ENCODE measurements at places on chromosomes 16 and 17.

GRCh38 chr17:48246612-48247011 is 139.0 kb downstream of the SNX11 start:
- DNase-seq: no peak

DNA sequence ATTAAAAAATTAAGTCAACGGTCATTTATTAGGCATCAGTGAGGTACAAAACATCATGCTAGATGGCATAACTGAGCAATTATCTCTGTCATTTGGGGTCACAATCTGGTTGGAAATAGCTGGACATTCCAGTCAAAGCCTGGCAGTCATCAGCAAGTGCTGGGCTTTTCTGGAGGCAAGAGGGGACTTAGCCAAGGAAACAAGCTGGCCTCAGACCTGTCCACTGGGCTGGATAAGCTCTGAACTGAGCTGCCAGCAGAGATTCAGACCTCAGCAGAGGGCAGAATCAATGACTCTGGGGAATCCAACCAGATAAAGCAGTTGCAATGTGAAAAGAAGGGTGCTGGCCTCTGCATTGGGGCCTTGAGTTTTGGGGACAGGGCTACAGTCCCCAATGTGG is 161.9 kb upstream of the NOL11 start:
- no peak for DNase-seq

- DNase-seq: no peak
Measured at GRCh38 chr17:69783865-69784264, 291.2 kb upstream of the KCNJ16 start.

GRCh38 chr17:30579610-30580315 is 102.6 kb downstream of the GOSR1 start:
- DNase-seq: peak; percentile 35

GRCh38 chr17:65589321-65589720 is 27.9 kb upstream of the AXIN2 start:
- peak; percentile 68 for DNase-seq

GRCh38 chr17:5282642-5283217 is 646 bp downstream of the RABEP1 start:
- DNase-seq: peak; percentile 19

GRCh38 chr16:30628628-30629540 is 18.7 kb upstream of the ZNF689 start:
- DNase-seq: peak; percentile 79

- no peak for DNase-seq
Measured at GRCh38 chr16:27452569-27453493, 50.9 kb downstream of the IL21R start.

- no peak for DNase-seq
Measured at GRCh38 chr16:3479654-3480216, 15.6 kb downstream of the C16orf90 start.

GRCh38 chr16:10579965-10580882 is at the start of gene EMP2:
TSS of gene EMP2 (minus strand) at chr16:10580598. CDS start at chr16:10547617, 32,981 bp downstream.
- peak; percentile 60 for DNase-seq

- no peak for DNase-seq
Measured at GRCh38 chr16:49462989-49463371, 89.4 kb downstream of the C16orf78 start.

DNA sequence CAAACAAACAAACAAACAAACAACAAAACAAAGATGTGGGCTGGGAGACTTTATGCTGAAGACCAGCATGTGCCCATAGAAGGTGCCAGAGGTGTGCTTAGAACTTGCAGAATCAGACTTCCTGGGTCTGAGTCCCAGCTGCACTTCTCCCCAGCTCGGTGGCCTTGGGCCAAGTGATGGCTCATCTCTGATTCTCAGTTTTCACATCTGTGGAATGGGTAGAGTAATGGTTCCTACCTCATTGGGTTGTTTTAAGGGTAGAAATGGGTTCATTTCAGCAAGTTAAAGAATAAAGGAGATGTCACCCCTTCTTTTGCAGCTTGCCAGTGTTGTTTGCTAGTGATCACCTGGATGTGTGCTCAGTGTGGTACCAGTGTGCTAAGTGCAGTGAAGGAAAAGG is 10.7 kb downstream of the NKD1 start:
- no peak for DNase-seq

GRCh38 chr17:45018514-45018847 is 33.0 kb downstream of the DCAKD start:
- DNase-seq: no peak

GRCh38 chr17:20206068-20206467 is 196.9 kb downstream of the SPECC1 start:
- DNase-seq: no peak

- DNase-seq: peak; percentile 50
Measured at GRCh38 chr17:67211742-67212141, 33.3 kb downstream of the HELZ start.

- peak; percentile 9 for DNase-seq
Measured at GRCh38 chr16:79658301-79659033, 57.9 kb upstream of the MAF start.

GRCh38 chr16:82899006-82899405 is 272.2 kb downstream of the CDH13 start:
- no peak for DNase-seq

- peak; percentile 67 for DNase-seq
Measured at GRCh38 chr17:77734371-77735080, 224.0 kb upstream of the TNRC6C start.

GRCh38 chr17:303168-303567 is 49.4 kb downstream of the RPH3AL start:
- DNase-seq: no peak

DNA sequence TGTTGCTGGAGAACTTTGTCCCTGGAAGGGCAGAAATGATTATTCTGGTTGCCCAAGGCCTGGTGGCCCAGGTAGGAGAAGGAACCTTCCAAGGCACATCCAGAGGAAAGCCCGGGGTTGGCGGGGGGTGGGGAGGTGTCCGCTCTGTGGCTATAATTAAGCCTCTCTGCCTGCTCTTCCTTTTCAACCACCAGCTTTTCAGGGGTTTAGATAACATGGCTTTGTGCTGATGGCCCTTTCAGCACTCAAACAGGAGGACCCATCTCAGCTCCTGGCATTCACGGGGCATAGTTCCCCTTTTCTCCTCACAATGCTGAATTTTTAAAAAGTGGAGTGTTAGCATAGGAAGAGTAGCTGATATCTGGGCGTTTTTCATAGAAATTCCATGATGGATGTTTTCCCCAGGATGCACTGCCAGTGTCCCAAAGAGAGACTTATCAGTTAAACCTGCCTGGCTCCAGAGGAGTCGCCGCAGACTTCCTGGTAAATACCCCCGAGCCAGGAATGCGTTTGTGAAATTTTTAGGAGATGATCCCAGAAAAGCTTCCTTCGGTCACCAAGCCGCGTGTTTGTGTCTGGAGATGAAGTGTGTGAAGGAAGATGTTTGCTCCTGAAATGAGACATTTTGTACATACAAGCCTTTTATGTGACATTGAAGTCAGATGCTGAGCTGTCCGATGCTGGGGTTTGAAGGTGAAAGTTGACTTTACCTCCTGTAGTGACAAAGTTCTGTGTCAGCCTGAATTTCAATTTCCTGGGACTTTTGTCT is 188.5 kb downstream of the MSI2 start:
- DNase-seq: no peak

DNA sequence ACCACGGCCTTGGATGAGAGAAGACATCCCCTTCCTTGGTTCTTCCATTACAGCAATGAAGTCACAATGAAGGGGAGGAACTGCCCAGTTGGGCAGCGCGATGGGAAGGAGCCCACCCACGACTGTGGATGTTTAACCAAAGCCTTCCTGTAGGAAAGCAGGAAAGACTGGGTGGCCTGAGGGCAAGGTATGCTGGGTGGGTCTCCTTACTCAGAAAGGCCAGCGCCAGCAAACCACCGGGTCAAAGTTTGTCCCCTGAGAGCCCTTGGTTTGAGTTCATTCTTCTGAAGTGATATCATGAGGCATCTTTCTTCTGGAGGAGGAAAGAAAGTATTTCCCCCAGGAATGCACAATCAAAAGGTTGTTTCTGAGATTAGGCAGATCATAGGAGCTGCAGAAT is 105.2 kb downstream of the C16orf95 start:
- peak; percentile 71 for DNase-seq

DNA sequence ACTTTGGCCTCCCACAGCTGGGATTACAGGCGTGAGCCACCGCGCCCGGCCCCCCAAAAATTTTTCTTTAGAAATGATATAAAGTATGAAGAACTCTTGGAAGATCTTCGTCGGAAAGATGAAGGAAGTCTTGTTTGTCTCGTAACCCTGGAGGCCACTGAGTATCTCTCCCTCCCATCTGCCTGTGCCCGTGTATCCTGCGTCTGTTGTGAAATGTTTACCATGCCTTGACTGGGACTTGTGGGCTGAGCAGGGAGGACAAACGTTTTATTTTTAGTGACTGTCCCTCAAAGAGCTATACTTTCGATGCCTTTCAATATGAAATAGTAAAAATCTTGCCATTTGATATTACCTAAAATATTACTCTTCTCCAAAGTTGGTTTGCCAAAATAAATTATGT is 121.2 kb downstream of the RPTOR start:
- no peak for DNase-seq

DNA sequence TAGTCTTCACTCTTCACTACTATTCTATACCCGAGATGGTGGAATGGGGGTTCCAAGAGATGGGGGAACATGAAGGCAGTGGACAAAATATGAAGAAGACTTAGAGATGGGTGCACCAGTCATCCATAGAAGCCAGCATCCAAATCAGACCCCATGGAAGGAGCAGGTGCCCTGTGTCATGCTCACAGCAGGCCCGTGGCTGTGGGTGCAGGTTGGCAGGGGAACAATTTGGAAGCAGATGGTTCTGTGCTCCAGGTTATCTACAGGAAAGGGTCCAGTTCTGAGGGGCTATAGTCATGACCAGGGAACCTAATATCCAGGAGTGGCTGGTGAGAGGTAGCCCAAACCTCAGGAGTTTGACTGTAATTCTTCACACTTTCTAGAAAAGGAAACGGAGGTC is 9.6 kb upstream of the LPCAT2 start:
- no peak for DNase-seq

GRCh38 chr16:88593489-88593888 is 23.3 kb downstream of the ZC3H18 start:
- DNase-seq: no peak

DNA sequence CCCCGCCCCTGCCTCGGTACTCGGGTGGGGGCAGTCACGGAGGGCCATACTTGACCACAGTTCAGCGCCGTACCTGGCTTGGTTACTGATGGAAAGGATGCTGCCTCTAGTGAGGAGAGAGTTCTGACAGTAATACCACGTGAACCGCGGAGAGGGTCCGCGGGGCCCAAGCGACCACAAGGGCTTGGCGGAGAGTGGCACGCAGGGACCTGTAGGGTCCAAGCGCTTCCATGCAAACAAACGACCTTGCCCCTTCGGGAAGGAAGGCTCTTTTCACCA is 9.2 kb downstream of the KDM6B start:
- DNase-seq: no peak

DNA sequence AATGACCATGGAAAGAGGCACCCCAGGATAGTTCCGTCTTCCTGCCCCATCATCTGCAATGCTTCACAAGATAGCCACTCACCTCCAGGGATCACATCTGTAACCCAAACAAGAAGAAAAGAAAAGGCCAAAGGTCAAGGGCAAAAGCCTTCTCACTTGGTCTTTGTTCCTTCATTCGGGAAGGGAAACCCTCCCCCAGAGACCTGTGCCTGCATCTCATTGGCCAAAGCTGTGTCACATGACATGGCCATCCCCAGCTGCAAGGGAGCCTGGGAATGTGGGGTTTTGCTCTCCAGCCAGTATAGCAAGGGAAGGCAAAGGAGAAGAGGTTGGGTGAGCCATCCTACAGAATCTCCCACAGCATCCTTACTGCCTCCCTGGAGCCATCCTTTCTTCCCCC is 47.9 kb downstream of the NOL11 start:
- no peak for DNase-seq

GRCh38 chr17:79927136-79927661 is 88.0 kb upstream of the CBX4 start:
- no peak for DNase-seq

DNA sequence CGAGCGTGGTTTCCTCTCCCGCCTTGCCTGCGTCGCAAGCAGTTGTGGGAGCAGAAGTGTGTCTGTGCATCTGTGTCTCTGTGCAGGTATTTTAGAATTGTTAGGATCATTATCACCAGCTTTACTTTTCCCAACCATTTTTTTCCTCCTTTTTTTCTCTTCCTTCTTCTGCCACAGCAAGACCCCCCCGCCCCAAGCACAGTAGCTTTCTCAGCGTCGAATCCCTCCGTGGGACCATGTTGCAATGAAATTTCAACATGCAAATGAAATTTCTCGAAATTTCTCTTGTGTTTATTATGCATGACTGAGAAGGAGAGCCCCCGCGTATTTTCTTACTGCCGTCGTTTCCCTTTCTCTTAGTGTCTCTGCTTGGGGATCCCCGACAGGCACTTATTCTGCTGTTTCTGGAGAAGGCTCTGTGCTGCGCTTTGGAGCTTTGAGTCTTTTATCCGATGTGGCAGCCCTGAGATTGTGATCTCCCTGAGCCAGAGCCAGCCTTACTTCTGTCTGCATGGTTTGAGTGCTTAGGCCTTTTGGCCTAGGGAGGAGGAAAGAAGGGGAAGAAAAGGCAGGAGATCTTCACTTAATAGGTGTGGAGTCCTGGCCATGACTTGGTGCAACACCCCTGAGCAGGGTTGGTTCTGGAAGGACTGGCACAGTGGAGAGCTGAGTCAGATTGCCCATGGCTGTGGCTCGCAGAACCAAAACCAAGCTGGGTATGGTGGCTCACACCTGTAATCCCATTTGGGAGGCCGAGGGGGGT is 5.0 kb downstream of the ARMC7 start:
- DNase-seq: no peak
